NCI-H146 (cell line): ENCODE measurements at places on chromosomes 16 and 17.

- DNase-seq: no peak
Observed at GRCh38 chr16:30142672-30143346, 19.8 kb upstream of the MAPK3 start.

- no peak for DNase-seq
Observed at GRCh38 chr17:44063704-44064639, 2.5 kb downstream of the LSM12 start.

GRCh38 chr17:34255381-34255732 is 272 bp downstream of the CCL2 start:
- DNase-seq: no peak

DNA sequence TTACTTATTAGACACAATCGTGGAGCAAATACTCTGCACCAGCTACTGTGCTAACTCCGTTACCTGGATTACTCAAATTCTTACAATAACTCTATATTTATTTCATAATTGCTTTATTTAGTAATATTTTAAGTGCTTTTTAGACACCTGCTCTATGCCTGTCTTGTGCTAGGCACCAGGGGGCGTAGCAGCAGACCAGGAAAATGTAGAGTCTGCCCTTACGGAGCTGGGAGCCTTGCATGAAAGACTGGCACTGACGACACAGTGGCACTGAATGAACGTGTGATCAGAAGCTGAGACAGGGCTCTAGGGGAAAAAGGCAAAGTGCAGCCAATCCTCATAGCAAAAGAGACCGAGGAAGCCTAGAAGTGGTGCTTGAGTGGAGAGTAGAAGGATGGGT is 486.5 kb downstream of the CDH13 start:
- no peak for DNase-seq

DNA sequence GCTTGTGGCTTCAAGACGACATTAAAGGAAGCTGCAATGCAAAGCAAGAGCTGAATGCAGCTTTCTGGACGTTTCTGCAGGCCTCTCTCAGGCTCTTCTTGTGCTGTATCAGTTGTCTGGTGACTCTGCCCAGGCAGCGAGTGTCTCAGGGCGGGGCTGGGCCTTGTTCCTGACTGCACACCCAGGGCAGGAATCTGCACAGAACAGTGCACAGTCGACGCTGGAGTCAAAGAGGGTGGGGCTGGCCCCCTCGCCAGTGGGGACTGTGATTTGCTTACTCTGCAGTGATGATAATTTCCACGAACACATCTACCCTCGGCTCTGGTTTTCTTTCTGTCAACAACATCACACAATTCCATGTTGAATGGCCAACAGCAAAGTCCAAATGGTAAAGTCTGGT is 60.7 kb downstream of the IRF8 start:
- DNase-seq: no peak

DNA sequence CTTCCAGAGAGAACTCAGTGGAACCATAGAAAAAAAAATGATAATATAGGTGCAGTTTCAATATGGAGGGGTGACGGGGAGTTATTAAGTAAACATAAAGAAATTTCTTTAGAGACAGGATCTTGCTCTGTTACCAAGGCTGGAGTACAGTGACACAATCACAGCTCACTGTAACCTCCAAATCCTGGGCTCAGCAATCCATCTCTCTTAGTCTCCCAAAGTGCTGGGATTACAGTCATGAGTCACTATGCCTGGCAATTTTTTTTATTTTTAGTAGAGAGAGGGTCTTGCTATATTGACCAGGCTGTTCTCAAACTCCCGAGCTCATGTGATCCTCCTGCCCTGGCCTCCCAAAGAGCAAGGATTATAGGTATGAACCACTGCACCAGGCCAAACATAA is 48.8 kb downstream of the NLRC5 start:
- DNase-seq: no peak

GRCh38 chr17:64540118-64540776 is 33.5 kb downstream of the CEP95 start:
- no peak for DNase-seq

DNA sequence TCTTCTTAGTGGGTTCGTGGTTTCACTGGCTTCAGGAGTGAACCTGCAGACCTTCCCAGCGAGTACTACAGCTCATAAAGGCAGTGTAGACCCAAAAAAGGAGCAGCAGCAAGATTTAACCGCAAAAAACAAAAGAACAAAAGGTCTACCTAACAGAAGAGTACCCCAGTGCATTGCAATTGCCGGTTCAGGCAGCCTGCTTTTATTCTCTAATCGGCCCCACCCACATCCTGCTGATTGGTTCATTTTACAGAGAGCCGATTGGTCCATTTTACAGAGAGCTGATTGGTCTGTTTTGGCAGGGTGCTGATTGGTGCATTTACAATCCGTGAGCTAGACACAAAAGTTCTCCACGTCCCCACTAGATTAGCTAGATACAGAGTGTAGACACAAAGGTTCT is 2.0 kb upstream of the ARRB2 start:
- DNase-seq: peak; percentile 27

GRCh38 chr17:21376081-21376758 is at the start of gene KCNJ12:
Gene KCNJ12, plus strand, starts transcription at chr17:21376357. Its CDS starts 38,986 bp downstream, at chr17:21415343.
- peak; percentile 14 for DNase-seq

GRCh38 chr16:86175816-86176215 is 276.9 kb downstream of the IRF8 start:
- no peak for DNase-seq

DNA sequence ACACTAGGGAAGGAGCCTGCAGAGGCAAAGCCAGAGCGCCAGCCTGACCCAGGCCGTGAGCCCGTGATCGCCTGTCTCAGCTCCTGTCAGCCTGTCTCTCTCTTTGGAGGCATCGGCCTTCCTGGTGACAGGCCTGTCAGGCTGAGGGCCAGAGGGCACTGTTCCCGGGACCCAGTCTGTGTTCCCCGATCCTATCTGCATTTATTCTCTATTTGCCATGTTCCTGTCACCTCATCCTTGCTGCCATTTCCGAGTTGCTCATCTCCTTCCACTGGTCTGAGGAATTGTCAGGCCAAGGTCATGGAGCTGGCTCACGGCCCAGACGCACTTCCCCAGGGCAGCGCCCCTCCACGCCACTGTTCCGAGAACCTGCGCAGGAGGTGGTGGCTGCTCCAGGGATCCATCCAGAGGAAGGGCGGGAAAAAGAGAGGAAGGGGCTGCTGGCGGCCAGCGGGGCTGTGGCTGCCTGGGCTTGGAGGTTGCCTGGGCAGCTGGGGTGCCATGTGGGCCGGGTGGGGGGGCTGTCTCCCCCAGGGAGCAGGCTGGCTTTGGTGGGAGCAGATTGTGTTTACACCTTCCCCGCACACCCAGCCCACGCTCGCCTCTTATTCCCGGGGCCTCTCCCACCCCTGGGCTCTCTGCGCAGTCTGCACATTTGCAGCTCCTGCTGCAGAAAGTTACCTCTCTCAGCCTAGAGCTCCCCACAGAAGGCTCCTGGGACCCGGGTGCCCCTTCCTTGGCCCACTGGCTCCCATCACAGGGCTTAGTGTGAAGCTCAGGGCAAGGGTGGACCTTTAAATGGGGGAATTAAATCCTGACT is 4.9 kb downstream of the PRCD start:
- no peak for DNase-seq

DNA sequence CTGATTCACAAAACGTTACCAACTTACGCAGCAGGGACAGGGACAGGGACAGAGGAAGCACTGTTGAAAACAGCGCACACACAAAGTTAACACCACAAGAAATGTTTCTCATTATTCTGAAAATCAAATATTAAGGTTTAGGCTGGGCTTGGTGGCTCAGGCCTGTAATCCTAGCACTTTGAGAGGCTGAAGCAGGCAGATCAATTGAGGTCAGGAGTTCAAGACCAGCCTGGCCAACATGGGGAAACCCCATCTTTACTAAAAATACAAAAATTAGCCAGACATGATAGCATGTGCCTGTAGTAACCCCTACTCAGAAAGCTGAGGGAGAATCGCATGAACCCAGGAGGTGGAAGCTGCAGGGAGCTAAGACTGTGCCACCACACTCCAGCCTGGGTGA is 4.2 kb downstream of the CYTH1 start:
- no peak for DNase-seq
